NCI-H69 (cell line): ENCODE measurements at places on chromosomes 7 and 10.

DNA sequence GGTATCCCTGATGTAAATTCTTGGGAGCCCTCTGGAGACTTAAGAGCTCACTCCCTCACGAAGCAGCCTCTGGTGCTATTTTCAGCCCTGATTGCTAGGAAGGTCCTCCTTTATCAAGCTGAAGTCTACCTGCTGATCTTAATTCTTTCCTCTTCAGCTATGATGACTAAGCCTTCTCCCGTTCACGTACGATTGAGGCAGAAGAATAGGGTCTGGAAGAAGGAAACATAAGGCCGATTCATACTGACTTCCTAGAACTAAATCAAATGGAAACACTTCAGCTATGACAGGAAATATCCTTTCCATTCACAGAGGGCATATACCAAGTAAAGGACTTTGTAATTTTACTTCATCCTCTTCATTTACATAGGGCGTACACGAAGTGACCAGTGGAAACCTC, 107.0 kb downstream of the CPXM2 start:
- no peak for DNase-seq

DNA sequence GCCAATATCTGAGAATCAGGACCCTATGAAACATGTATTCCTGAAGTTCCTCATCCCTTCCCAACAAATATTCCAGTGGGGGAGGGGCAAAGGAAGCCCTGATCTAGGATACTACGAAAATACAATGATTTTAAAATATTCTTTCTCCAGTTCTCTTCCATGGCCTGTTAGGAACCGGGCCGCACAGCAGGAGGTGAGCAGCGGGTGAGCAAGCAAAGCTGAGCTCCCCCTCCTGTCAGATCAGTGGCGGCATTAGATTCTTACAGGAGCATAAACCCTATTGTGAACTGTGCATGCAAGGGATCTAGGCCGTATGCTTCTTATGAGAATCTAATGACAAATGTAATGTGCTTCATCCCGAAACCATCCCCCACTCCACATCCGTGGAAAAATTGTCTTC, 370.8 kb downstream of the WDR11 start:
- no peak for DNase-seq

DNA sequence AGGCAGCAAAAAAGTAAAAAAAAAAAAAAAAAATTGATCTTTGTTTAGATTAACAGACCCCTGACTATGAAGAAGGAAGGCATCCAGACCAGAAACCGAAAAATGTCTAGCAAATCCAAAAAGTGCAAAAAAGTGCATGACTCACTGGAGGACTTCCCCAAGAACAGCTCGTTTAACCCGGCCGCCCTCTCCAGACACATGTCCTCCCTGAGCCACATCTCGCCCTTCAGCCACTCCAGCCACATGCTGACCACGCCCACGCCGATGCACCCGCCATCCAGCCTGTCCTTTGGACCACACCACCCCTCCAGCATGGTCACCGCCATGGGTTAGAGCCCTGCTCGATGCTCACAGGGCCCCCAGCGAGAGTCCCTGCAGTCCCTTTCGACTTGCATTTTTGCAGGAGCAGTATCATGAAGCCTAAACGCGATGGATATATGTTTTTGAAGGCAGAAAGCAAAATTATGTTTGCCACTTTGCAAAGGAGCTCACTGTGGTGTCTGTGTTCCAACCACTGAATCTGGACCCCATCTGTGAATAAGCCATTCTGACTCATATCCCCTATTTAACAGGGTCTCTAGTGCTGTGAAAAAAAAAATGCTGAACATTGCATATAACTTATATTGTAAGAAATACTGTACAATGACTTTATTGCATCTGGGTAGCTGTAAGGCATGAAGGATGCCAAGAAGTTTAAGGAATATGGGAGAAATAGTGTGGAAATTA, 19.4 kb downstream of the GATA3 start:
- DNase-seq, result no peak

- no peak for DNase-seq
These were observed 43.7 kb downstream of the CH25H start for GRCh38 chr10:89163265-89163995.

DNA sequence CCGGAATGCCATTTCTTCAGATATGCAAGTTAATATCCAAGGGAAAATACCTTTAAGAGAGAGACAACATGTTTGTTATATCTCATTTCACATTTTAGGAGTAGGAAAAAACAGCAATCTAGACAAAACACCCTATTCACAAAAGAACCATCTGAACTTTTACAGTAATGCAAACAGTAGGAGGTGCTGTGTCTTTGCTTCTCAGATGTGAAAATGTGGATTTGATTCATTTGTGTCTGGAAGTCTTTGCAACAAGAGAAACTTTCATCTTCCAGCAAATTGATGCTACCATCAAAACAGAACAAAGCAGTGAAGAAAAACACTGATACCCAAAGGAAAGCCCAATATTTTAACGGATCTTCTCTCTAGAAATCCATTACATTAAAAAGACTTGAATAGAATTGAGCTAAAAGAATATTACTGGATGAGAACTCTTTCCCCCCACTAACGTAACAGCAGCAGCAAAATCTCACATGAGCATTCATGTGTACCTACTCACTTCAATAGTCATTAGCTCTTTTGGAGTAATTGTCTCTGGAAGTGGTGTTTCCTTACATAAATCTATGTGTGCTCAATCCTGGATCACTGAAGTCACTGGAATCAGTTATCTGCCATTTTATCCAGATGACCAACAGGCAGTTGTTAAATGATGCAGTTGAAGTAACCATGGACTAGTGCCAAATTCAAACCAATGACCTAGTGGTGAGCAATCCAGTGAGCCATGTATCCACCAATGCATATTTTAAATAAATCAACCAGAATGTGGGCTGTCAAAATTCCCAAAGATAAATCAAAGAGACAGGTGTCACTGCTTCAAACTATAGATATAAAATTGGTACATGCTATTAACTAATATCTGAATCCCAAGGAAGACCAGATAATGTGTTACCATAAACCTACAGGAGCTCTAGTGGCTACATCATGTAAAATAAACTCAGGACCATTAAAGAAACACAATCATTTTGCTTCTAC, 1.8 kb downstream of the SEMA3C start:
- peak; percentile 80 for DNase-seq

GRCh38 chr10:89738551-89739209, 37.3 kb downstream of the KIF20B start:
- no peak for DNase-seq

- DNase-seq, result peak; percentile 62
These were observed 8.6 kb downstream of the SHH start for GRCh38 chr7:155803418-155804376.

DNA sequence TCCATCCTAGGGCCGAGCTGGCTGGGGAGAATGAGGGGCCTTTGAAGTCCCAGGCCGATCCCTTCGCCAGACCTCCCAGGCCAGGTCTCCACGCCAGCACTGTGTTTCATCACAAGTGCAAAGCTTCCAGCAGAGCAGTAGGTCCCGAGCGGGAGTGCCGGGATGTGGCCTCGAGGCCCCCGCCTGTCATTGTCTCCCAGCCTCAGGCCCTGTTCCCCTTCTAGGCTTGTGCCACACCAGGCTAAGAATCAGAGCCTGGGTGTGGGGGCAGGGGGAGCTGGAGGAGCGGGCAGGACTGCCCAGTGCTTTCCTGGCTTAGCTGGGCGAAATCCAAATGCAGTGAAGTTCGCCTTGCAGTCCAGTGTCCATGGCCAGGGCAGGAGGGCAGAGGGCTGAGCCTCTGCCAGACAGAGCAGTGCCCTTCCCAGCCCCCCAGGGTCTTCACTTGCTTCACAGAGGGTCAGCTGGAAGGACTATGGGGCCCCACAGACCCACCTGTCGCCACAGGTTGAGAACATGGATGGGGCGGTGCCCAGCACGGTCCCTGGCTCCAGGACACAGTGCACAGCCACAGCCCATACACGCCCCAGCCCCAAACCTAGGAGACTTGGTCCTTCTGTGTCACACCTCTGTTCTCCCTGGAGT, 20.2 kb upstream of the PFKFB3 start:
- no peak for DNase-seq

- no peak for DNase-seq
These were observed 24.2 kb downstream of the TRIM8 start for GRCh38 chr10:102668326-102669107.
